ENCODE measurements at places on chromosomes 3 and 15.

- no peak for DNase-seq
These were observed 460.1 kb downstream of the SHQ1 start for GRCh38 chr3:72388117-72388516.

- DNase-seq = no peak
These were observed 1006.6 kb upstream of the CFAP20DC start for GRCh38 chr3:60056404-60056803.

- no peak for DNase-seq
These were observed 158.2 kb downstream of the TNIK start for GRCh38 chr3:171301998-171302397.

- DNase-seq = peak; percentile 6
These were observed 140.1 kb downstream of the ADAMTS17 start for GRCh38 chr15:100201376-100202280.

GRCh38 chr3:22318325-22318724, 567.3 kb upstream of the ZNF385D start:
- DNase-seq = no peak

- DNase-seq = no peak
These were observed 68.7 kb downstream of the SLTM start for GRCh38 chr15:58864602-58865424.
